ENCODE measurements at places on chromosomes 6 and 20.

DNA sequence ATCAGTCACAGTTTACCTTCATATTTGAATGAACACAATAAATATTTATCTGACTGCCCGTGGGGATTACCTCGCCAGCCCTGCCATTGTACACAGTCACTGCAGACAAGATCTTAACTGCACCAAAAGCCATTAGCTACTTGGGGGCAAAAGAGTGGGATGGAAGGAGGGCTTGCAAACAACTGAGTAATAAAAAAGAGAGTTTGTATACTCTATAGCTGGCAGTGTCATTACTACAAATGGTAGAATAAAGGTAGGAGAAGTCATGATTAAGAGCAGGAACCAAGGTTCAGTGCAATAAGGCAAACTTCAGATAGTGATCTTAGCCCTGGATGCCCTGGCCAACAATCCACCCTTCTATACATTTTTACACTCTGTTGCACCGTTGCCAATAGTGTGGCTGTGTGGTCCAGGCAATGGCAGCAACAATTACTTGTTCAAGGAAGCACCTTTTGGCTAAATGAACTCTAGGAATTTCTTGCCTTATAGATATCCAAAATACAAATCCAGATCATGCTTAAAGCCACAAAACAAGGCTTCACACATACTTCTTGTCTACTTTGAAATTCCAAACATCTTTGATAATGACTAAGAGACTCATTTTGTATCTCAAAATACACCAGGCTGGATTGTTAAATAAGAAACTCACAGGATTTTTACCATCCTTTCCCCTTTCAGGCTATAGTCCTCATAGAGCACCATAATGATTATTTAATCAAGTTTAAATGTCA lies 955.4 kb upstream of the ADGRB3 start:
- DNase-seq = no peak

- no peak for DNase-seq
Measured at GRCh38 chr20:38110525-38111178, 54.4 kb downstream of the TGM2 start.

DNA sequence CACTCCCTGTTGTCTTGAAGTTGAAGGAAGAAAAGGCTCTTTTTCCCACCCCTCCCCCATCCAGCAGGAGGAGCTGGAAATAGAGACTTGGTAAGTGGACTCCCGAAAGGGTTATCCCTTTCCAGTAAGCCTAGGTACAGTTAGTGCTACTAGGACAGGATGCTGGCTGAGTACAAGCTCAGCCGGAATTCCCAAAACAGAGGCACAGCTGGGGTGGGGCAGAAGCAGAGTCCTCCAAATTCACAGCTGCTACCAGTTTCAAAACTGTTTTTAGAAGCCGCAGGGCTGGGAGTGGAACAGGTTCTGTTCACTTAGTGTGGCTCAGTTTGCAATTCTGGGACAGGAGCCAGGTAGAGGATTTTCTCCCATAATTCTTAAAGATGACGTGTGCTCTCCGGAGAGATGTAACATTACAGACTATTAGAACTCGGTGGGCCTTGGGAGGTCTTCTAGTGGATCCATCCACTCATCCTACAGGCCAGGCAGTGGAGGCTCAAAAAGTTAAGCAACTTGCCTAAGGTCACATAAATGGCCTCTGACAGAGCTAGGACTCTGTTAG lies 19.0 kb upstream of the UTRN start:
- no peak for DNase-seq

GRCh38 chr6:132213732-132214131 lies 187.5 kb downstream of the MOXD1 start:
- no peak for DNase-seq

GRCh38 chr6:127586372-127586771 lies 9.4 kb downstream of the C6orf58 start:
- no peak for DNase-seq

DNA sequence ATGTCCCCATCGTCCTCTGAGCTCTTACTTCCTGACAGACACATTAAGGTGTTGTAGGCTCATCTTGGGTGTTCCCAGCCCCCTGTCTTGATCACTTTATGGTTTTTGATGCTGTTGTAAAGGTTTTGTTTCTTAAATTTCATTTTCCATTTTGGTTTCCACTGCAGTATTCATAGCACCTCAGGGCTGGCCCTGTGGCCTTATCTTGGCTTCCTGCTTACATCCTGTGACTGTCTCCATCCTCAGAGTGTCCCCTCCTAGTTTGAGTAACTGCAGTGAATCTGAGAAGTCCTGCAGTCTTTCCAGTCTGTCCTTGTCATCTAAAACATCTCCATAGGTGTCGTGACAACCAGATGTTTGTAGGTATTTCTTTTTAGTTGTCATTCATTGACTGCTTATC lies 50.9 kb downstream of the JARID2 start:
- DNase-seq = peak; percentile 25

DNA sequence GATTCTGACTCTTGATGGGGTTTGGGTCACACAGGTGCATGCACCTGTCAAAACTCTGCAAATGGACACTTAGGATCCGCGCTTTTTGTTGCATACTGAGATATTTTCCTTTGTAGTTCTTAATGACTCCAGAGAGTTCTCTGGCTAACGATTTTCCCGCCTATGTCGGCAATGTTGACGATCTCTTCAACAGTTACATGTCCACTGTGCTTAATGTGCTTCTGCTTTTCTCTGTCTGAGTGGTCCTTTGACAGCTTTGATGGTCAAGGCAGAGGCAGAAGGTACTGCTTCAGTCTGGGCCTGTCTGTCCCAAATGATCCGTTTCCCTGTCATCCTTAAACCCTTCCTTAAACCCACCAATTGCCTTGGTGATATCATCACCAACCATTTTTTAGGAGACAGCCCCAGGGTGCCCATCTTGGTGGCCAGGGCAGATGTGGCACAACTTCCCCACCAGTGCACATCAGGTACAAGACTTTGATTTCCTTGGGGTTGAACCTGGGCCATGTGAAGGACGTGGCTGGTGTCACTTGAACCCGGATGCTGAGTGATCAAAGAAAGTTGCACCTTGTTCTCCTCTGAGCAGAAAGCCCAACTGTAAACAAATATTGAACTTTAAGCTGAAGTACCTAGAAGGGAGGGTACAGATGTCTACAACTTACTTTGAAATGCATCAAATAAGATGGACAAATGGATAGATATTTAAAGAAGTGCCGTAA lies 10.7 kb upstream of the BPIFB1 start:
- DNase-seq = no peak

DNA sequence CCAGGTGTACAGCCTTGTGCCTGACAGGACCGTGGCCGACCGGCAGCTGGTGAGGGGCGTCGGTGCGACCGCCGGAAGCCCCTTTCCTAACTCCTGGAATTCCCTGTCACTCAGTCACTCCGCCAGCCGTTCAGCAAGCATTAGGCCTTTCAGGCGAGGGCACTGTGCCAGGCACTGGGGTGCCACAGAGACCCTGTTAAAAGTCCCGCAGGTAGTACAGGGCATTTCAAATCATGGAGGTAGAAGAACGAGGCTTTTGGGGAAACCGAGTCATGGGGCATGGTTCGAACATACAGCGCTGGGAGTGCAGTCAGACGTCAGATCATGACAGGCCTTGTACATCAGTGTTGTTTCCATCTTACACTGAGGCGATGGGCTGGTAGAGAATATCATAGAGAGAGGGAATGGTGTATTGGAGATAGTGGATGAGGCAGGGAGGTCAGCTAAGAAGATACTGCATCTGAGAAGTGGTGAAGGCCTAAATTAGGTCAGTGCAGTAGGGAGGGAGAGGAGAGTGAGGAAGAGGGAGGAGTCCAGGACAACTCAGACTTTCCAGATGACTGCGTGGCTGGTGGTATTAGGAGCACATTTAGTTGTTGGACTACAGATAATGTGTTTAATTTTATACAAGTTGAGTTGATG lies 892 bp upstream of the DXO start:
- DNase-seq = no peak

DNA sequence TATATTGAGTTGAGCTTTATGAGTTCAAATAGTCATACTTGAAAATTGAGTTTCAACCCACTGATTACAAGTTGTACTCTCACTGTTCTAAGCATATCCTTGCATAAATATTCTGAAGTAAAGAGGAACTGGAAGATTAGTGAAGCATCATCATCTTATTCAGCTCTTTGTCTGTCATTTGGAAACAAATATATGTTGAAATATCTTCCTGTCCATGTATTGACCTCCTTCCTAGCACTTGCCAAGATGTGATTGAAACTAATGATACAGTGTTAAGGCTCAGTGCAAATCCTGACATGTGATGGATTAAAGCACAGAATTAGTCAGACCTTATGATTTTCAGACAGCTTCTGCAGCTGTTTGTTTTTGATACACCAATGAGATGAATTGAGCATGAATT lies 434.3 kb downstream of the TBC1D32 start:
- no peak for DNase-seq

- no peak for DNase-seq
Measured at GRCh38 chr6:107264357-107264840, 149.1 kb upstream of the BEND3 start.

GRCh38 chr20:3932681-3933080 lies 43.5 kb downstream of the PANK2 start:
- DNase-seq = no peak

DNA sequence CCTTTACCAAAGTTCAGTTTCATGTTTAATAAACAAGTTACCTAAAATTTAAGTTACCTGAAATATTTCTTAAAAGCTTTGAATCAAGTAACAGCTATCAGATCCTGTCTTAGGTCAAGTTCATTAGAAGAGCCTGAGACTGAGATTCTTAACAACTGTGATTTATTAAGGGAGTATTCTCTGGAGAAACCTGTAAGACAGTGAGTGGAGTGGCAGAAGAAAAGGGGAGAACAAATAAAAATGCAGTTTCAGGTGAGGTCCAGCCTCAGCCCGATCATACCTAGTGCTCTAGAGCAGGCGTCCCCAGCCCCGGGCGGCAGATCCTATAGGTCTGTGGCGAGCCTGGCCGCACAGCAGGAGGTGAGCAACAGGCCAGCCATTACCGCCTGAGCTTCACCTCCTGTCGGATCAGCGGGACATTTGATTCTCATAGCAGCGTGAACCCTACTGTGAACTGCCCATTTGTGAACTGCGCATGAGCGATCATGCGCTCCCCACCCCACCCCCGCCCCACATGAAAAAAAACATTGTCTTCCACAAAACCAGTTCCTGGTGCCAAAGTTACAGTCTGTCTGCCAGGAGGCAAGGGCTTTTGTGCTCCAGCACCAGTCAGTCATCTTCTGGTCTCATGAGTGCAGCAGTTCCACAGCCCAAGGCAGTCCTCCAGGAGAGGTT lies 59.2 kb upstream of the ADGRB3 start:
- no peak for DNase-seq

DNA sequence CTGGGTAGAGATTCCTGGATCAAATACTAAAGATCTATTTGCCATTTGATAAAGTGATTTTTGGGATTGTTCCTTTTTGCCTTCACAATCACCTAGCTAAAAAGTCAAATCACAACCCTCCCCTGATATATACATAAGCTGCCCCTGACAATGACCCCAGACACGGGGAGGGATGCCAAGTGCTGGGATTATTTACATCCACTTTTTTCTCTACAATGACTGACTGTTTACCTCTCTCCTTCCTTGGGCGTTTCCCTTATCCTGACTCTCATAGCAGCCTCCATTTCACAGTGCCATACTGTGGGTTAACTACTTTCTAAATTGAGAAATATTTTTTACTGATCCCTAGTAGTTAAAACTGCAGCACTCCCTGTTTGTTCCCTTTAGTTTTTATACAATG lies 150.8 kb upstream of the TMEM170B start:
- DNase-seq = no peak

DNA sequence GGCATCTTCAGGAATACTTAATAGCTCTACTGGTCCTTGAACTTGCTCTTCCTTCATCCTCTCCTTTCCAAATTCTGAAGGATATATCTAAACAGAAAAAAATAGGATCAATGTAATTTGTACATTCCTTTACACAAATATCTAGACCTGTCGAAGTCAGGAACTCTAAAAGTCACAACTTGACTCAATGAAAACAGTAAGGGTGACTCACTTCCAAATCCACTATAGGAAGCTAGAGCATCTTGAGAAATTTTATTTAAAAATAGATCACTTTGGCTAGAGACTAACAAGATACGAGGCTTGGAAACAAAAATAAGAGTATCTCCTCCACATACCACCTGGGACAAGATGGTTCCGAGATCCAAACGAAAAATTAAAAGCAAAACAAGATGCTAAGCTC lies 12.2 kb downstream of the ESF1 start:
- DNase-seq = no peak

- DNase-seq = no peak
Measured at GRCh38 chr20:3616250-3616649, 46.9 kb downstream of the GFRA4 start.

- no peak for DNase-seq
Measured at GRCh38 chr6:116387374-116387773, 16.6 kb downstream of the DSE start.

DNA sequence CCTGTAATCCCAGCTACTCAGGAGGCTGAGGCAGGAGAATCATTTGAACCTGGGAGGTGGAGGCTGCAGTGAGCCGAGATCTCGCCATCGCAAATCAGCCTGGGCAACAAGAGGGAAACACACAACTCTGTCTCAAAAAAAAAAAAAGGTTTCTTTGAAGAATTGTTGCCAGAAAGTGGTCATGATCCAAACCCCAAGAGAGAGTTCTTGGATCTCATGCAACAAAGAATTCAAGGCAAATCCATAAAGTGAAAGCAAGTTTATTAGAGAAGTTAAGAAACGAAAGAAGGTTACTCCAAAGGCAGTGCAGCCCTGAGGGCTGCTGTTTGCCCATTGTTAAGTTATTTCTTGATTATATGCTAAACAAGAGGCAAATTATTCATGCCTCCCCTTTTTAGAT lies 14.5 kb upstream of the KIFC1 start:
- DNase-seq = no peak

DNA sequence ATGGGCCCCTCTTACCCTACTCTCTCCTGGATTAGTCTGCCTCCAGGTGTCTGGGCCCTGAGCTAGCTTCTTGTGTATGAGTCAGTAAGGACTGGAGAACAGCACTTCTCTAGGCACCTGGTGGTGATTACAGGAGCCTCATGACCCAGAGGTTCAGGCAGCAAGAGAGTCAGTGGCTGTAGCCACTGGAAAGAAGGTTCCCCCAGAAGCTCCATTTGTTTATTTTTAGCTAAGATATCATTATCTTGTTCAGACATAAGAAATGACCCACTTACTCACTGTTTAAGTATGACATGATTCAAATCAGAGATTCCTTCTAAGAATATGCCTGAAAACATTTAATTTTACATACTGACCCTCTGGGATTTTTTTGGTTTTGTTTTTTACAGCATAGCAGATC lies 23.6 kb upstream of the SLC4A11 start:
- DNase-seq = no peak

DNA sequence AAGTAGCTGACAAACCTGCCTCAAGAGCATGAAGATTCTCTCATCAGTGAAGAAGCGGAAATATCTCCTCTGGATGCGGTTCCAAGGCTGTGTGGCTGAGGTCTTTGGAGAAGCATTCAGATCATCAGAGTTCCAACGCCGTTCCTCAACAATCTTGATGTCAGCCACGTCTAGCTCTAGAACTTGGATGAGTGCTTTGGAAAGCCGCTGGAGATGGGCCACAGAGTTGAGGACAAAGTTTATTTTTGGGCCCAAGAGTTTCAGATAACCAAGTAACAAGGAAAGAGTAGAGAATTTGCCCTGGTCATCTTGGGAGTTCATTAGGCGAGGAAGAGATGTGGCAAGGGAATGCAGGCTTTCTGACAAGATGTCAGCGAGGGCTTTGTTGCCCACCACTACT lies 20.9 kb downstream of the TTI1 start:
- DNase-seq = no peak

- DNase-seq = no peak
Measured at GRCh38 chr6:164749221-164750064, 560.0 kb downstream of the C6orf118 start.

Measured in stimulated activated CD8-positive, alpha-beta memory T cell treated with anti-CD3 and anti-CD28 coated beads, Interleukin-15, amount 100 ng/mL, for 48 hours (primary cell).